Pulmonary artery endothelial cell (primary cell): ENCODE measurements at places on chromosomes 7 and 10.

GRCh38 chr10:123149568-123150270 is 1.8 kb downstream of the HMX2 start:
- no peak for DNase-seq

- peak; percentile 77 for DNase-seq
Observed at GRCh38 chr7:2785071-2785500, 59.0 kb downstream of the GNA12 start.

DNA sequence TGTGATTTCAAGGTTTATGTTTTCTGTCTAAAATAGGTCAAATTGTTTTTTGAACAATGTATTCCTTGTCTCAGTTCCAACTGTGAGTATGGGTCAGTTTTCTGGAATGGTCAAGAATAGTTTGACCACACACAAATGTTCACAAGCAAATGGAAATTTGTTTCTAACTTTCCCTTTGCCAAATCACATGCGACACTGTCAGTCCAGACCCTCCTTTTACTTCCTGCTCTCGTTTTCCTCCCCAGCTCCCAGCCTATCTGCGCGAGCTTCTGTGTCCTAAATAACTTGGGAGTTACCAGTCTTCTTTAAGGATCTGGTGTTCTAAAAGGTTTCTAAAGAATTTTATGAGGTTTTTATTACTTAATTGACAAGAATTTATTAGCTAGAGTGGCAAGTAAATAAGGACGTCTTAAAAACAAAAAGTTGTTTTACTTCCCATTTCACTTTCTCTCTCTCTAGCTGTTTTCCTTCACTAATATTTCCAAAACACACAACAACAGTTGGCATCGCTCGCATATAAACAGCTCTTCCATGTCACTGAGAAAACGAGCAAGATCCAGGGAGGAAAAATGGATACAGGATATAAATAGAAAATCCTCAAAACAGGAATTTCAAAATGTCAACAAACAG is 266.1 kb upstream of the KLF6 start:
- DNase-seq = no peak

DNA sequence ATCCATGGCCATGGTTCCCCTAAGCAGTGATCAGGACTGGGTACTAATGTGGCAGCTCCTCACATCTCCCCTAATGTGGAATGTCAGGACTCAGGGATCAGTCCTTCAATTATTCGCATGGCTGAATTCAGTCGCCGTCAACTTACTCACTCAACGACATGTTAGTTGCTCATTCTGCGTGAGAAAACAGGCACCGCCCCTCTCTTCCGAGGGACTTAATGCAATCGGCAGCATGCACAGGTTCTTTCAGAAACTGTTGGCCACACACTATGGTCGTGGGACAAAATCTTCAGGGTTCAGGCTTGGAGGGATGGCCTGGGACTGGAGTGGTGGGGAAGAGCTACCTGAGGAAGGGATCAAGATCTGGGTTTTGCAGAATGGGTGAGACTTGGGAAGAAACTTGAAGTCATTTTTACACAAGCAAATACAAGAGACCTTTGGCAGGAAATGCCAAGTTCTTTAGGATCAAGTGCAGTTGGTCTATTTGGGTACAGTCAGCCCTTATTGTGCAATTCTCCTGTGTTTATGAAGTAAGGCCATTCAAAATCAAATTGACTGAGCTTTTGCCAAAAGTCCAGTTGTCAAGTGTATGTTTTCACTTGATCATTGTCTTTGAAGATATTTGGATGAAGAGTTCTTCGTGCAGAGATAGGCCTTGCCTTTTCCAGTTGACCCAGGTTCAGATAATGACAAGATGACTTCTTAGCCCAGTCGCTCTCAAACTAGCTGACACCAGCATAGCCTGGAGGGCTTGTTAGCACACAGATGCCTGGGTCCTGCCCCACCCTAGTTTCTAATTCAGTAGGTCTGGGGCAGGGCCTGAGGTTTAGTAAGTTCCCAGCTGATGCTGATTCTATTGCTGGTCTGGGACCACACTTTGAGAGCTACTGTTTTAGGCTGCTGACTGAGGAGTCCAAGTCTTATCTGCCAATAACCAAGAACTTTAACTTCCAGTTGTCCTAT is 48.5 kb downstream of the LRRC18 start:
- DNase-seq = no peak

DNA sequence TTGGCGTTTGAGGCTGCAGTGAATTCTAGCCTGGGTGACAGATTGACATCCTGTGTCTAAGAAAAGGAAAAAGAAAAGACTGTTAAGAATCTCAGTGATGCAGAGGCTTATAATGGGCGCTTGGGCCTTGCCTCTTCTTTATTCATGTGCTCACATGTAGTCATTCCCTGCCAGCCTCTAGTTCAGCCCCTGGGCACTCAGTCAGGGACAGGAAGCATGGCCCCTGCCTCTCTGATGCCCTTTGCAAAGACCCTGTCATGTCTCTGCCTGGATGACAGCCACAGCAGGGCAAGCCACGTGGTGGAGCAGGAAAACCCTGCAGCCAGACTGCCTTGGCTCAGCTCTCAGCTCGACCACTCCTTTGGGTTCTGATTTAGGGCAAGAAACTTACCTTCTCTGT is 368.9 kb downstream of the RPS24 start:
- no peak for DNase-seq

- DNase-seq = no peak
Observed at GRCh38 chr7:5564894-5565293, 141.3 kb upstream of the TNRC18 start.

DNA sequence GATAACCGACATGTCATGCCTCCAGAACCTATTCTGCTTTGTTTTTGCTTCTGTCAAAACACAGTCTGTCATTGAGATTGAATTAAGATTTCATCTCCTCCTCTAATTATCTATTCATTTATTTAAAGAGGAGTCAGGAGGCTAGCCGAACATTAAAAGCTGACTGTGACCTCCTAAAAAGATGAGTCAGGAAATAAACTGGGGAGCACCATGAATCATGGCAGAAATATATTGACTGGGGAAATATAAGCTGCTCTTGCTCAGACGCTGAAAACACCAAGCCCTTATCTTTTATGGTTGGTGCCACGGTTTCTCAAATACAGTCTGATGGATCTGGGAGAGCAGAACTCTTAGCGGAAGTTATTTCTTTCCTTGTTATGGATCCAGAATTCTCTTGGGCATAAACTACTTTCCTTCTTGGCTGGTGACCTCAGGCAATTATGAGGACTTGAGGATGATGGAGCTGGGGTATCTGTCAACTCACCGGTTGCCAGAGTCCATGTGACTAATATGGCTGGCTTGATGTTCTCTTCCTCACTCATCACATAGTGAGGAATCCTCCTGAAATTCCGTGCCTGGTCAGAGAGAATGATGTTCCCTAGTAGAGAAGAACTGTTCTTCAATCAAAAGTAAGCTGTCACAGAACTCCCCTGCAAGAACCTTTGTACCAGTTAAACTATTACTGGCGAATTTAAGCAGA is 307.6 kb upstream of the PHYHIPL start:
- no peak for DNase-seq

GRCh38 chr7:109003742-109004141 is 434.1 kb downstream of the DNAJB9 start:
- DNase-seq = no peak

GRCh38 chr7:117069379-117069778 is 116.1 kb downstream of the ST7 start:
- no peak for DNase-seq

DNA sequence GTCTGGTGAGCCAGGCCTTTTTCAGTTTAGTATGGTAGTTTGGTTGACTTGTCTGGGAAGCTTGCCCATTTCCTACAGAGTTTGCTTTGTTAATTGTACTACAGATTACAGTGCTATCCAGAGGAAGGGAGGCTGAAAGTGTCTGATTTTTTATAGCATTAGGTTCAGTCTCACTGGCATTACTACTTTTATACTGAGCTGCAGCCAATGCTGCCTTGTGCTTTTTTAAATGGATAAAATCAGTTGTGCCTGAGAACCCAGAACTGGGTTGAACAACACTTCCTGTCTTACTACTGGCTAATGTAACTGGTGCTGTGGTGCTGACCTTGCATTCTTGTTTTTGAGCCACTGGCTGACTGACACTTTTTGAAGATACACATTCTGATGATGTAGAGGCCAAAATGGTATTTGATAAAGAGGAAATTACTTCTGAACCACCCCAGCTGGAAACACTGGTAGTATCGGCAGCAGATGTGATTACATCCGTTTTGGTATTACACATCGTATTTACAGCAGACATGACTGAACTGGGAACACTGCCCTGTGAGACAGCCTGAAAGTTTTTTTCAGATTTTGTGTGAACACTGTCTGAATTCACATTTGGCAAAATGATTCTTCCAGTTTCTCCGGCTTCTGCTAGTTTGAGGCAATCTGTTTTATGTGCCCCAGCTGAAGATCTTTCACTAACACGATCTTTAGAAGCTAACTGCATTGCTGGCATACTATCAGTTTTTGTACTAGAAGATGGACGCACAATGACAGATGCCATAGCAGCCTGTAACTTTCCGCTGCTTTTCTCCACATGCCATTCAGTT is 74.1 kb downstream of the NRBF2 start:
- DNase-seq = peak; percentile 90

DNA sequence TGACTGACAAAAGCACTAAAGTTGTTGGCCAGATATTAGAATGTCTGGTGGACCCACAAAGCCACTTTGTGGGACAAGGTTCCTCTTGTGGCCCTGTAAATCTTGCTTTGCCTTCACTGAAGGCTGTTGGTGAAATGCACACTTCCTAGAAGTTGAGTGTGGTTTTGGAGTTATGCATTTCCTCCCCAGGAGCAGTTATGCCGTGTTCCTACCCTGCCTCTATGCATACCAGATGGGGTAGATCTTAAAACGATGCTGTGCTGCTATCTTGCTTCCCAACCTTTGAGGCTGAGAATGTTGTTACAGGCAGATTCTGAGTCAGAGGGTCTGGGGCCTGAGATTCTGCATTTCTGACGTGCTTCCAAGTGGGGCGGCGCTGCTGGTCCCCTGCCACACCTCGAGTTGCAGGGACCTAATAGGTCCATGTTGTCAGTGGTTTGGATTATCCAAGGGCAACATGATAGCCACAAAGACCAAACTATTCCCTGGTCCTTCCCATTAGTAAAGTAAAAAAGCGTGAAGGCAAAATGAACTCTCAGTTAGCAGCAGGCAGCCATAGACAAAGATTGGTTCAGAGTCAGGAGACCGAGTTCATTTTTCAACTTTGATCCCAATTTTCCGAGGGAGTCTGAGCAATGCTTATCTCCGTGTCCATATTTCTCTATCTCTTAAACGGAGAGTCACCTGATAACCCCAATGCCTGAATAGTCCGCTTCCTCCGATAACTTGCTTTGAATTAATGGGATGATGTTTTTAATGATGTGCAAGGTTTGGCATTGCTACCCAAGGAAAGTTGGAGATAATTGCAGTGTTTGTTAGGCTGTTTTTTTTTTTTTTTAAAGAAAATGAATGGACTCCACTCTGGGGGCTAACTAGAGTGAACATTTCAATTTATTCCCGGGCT is 55.8 kb downstream of the CDHR3 start:
- no peak for DNase-seq

- DNase-seq = peak; percentile 55
Observed at GRCh38 chr10:13939391-13939790, 352.6 kb downstream of the PRPF18 start.

DNA sequence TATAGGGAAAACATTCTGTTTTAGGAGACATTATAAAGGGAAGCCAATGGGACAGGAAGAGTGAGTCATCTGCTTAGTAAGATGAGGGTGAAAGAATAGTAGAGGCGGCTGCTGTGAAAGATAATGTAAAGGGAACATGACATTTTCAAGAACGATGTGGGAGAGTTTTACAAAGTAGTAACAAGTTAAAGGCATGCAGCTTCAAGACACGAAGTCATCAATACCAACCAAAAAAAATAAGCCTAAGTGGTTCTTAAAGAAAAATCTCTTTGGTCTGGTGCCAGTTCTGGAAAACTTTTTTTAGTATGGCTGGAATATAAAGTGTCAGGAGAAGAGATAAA is 6.1 kb downstream of the GSTO1 start:
- DNase-seq = no peak

- no peak for DNase-seq
Observed at GRCh38 chr7:156196649-156197048, 384.4 kb upstream of the SHH start.

GRCh38 chr10:31961277-31962074 is 32.8 kb upstream of the ARHGAP12 start:
- no peak for DNase-seq

DNA sequence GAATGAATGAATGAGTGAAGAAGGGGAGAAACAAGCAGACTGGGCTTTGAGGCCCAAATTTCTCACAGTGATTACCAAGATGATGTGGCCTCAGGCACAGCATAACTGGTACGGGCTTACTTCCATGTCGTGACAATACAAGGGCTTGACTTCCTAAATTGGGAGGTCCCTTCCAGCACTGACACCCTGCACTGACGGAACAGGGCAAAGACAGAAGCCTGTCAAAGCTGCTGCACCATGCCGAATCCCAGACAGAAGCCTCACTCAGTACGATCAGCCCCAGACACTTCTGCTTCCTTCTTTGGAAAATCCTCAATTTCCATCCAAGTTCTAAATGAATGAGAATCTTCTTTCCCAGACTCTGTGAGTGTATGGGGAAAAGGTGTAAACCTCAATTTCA is 51.9 kb downstream of the GNA12 start:
- no peak for DNase-seq

DNA sequence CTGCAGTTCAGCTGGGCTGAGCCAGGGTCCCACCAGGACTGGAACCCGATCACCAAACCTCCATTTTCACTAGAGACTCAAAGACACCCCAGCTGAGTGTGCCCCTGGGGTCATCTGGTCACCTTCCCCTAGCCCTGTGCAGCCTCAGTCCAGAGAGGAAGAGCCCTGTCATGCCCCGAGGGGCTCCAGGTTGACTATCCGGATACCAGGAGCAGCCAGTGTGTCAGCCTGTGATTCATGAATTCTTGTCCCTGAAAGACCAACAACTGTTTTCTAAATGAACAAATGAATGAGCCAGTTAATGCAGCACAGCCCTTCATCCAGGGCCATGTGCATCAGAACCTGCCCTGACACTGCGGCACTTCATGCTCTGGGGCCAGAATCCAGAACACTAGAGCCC is 201.9 kb upstream of the TCERG1L start:
- DNase-seq = no peak
